ENCODE measurements at places on chromosomes 5 and 9.

DNA sequence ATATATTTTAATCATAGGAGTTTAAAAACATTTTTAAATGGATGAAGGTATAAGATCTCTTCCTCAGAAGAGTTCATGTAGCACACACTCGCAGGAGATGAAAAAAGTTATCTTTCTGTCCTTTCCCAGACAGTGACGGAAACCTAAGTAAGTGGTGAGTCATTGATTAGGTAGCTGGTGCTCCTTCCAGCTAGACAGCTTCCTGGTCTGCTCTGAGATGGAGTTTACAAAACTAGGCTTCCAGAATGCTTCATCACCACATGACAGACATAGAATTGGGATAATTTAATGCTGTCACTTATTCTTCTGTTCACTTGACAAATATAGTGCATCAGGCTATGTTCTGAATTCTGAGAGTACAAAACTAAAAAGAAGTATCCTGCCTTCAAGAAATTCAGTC lies 2393.0 kb upstream of the C9orf72 start:
- no peak for DNase-seq

- no peak for DNase-seq
Observed at GRCh38 chr5:81147886-81148571, 85.1 kb upstream of the CKMT2 start.

- DNase-seq, result no peak
Observed at GRCh38 chr5:133730866-133731265, 118.5 kb upstream of the FSTL4 start.

DNA sequence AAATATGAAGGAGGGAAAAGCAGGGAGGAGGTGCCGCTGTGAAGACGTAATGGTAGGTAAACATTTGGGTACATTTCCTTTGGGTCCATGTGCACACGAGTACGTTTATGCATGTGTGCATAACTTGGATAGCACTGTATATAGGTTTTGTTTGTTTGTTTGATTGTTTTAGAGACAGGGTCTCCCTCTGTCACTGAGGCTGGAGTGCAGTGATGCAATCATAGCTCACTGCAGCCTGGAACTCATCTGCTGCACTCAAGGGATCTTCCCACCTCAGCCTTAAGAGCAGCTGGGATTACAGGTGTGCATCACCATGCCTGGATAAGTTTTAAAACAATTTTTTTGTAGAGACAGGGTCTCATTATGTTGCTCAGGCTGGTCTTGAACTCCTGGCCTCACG lies 94.0 kb downstream of the THBS4 start:
- no peak for DNase-seq

DNA sequence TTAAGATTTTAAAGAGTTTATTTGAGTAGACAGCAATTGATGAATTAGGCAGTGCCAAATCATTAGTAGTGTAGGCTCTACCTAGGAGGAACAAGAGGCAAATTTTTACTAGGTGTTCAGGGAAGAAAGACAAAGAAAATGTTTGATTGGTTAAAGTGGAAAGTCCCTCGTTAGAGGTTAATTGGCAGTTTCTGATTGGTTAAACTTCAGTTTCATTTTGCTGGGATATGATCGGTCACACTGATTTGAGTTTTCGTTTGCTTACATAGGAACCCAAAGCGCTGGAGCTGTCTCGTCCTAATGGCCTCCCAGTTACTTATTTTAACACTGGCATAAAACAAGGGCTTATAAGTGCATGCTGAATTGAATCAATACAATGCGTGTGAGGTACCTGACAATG lies 15.1 kb downstream of the DMAC1 start:
- DNase-seq, result no peak

GRCh38 chr9:92064711-92065110 lies 50.5 kb downstream of the SPTLC1 start:
- no peak for DNase-seq

Measured in stimulated activated CD4-positive, alpha-beta T cell treated with anti-CD3 and anti-CD28 coated beads, Interleukin-1b, Interleukin-23, amount 100 ng/mL, for 1 hour (primary cell).